ENCODE measurements at places on chromosomes 12 and 14.
A peak's percentile ranks its signal among the peaks of the same experiment; 100 is the strongest.

- DNase-seq: no peak
Measured at GRCh38 chr12:51386351-51386750, 4.9 kb downstream of the GALNT6 start.

- DNase-seq: no peak
Measured at GRCh38 chr12:39905152-39905551, 200.7 kb downstream of the SLC2A13 start.

DNA sequence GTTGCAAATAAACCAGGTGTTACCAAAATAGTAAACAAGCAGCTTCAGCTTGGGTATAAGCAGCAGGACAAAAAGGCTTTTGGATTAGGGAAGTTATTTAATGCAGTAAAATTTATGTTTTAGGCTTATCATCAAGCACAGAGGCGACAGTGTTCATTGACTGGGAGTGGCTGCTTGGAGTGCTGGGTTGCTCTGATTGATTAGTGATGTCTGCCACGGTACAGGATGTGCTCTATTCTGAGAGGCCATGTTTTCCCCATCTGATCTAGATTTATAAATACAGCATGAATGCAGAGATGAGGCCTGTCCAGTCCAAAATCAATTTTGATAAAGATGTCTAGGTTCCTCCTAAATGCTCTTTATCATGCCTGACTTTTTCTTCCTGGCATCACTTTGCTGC is 83.5 kb downstream of the MAP1LC3B2 start:
- no peak for DNase-seq

- no peak for DNase-seq
Measured at GRCh38 chr14:23512156-23512555, 39.4 kb downstream of the ZFHX2 start.

DNA sequence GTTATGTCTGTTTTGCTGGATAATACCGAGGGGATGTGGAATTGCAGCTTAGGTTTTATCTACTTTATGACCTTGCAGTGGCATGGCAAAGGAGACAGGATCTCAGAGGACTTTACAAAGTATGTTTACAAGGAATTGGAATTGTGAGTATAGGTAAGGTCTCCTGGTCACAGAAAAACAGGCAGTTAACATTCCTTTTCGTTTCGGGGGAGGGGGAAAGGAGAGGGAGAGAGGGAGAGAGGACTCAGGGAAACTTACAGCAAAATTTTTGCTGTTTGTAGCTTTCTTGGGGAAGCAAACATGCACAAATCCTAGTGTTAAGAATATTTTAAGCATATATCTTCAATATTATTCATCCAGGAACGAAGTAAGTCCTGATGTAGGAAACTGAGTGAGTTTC is 590.5 kb upstream of the LRFN5 start:
- no peak for DNase-seq

- no peak for DNase-seq
Measured at GRCh38 chr14:67416810-67417209, 4.8 kb upstream of the PLEK2 start.

DNA sequence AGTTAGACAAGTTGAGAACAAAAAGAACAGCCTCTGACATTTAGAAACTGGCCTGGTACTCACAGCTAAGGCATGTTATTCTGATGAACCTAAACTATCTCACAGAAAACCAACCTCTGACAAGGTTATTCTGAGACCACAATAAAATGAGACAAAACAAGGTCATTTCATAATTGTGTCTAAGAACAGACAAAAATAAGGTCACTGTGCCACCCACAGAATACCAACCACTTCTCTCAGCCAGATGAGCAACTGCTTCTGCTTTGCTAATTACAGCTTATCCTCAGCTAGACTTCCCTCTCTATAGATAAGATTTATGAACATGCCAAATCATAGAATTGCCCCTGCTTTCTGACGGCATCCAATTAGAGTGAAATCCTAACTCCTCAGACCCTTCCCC is 52.2 kb upstream of the CRACR2A start:
- no peak for DNase-seq

- DNase-seq: no peak
Measured at GRCh38 chr14:70454731-70455130, 2.8 kb downstream of the ADAM21 start.

DNA sequence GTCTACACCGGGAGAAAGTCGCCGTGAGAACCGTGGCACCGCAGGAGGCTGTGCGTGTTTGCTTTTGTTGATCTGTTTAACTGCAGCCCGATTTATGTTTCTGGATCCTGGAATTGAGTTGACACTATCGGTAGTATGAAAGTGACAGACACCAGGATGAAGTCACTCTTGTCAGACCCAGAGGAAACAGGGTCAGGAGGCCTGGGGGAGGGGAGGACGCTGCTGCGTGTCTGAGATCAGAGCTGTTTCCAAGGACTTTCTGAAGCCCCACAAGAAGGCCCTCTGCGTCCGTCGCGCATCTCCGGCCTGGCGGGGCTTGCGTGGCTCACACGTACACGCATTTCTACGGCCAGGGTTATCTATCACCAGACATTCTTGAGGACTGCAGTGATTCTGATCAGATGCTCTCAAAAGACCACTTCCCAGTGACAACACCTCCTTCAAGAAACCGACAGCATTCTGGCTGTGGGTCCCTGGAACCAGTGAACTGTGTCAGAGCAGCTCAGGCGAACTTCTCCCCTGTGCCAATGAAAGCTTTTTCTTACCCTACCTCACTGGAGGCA is 263.4 kb downstream of the ADGRD1 start:
- DNase-seq: no peak

GRCh38 chr14:39102265-39102968 is 618 bp downstream of the SEC23A start:
- DNase-seq: no peak

DNA sequence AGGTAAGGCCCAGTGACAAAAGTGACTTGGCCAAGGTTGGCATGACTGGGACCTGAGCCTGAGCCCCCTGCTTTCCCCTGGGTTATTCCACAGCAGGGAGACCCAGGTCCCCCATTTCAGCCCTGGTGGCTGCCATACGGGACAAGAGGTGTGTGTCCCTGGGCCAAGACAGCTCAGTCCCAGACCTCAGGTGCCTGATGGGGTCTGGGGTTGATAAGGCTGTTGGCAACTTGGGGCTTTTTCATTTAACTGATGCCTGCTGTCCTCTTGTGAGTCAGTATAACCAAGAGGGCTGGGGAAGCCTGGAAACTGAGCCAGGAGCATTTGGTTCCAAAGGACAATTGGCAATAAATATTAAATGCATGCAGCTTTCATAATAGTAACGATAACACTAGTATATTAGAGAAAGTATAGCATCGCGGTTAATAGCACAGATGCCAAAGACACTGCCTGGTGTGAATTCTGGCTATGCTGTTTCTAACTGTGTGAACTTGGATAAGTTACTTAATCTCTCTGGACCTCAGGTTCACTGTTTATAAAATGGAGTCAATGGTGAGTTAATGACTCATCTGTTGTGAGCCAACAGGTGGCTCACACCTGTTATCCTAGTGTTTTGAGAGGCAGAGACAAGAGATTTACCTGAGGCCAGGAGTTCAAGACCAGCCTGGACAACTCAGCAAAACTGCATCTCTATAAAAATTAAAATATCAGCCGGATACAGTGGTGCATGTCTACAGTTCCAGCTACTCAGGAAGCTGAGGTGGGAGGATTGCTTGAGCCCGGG is 898 bp downstream of the SDSL start:
- DNase-seq: no peak

- DNase-seq: no peak
Measured at GRCh38 chr12:121165316-121165715, 32.6 kb downstream of the P2RX7 start.

DNA sequence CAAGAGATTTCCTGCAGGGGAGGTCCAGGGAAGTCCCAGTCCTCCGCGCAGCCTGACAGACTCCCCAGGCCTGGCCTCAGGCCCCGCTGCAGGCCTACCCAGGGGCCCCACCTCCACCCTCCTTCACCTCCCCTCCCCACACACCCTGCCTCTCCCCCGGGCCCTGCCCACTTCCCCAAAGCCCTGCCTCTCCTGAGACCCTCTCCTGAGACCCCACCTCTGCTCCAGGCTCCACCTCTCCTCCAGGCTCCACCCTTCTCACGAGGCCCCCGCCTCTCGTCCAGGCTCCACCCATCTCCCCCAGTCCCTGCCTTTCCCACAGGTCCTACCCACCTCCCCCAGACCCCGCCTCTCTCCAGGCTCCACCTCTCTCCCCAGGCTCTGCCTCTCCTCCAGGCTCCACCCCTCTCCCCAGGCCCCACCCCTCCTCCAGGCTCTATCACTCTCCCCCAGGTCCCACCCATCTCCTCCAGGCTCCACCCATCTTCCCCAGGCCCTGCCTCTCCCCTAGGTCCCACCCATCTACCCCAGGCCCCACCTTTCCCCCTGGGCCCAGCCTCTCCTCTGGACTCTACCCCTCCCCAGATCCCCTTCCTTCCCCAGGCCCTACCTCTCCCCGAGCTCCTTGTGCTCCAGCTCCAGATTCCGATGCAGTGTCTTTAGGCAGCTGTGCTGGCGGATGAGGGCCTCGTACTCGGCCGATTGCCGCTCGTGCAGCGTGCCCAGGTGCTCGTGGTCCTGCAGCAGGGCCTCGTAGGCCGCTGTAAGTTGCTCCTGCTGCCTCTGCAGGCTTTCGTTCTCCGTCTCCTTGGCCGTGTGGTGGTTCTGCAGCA is 58.8 kb upstream of the GPR68 start:
- peak; percentile 36 for DNase-seq

GRCh38 chr12:98838231-98838647 is 193.1 kb downstream of the APAF1 start:
- DNase-seq: no peak

GRCh38 chr14:81818271-81818670 is 284.6 kb upstream of the SEL1L start:
- no peak for DNase-seq

DNA sequence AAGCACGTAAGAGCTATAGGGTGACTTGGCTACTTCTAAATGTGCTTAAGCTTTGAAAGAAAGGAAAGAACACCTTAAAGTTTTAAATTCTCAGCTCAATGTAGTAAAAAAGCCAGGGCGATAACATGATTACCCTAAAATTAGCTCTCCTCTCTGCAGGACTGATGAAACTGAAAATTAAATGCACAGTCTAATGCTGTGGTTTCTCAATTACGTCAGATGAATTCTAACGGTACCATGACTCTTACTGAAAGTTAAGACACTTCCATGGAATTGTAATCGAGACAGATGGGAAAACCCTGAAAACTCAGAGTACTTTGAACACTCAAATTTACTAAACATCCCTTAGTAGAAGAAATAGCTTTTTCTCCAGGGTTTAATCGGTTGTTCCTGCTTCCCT is 25.9 kb upstream of the PRKD1 start:
- DNase-seq: no peak

GRCh38 chr12:52321418-52321817 is 220 bp upstream of the KRT83 start:
- no peak for DNase-seq

- DNase-seq: no peak
Measured at GRCh38 chr14:96757456-96757855, 39.7 kb upstream of the VRK1 start.

DNA sequence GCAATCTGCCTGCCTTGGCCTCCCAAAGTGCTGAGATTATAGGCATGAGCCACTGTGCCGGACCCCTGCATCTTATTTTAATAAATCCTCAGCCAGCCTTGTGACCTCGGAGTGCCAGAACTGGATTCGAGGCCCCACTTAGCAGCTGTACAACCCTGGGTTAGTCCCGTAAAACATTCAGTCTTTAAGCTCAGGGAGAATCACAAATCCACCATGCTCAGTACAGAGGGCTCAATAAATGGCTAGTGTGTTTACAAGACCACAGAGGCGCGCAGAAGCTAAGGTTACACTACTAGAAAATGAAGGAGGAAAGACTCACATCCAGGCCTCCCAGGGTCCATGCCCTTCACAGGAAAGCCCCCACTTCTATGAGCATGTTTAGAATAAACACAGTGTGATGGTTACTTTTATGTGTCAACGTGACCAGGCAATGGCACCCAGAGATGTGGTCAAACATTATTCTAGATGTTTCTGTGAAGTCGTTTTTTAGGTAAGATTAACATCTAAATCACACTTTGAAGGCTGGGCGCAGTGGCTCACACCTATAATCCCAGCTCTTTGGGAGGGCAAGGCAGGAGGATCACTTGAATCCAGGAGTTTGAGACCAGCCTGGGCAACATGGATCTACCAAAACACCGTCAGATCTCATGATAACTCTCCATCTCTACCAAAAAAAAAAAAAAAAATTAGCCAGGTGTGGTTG is 55.3 kb downstream of the CLMN start:
- no peak for DNase-seq

GRCh38 chr12:58434726-58435125 is 485.6 kb downstream of the LRIG3 start:
- no peak for DNase-seq

DNA sequence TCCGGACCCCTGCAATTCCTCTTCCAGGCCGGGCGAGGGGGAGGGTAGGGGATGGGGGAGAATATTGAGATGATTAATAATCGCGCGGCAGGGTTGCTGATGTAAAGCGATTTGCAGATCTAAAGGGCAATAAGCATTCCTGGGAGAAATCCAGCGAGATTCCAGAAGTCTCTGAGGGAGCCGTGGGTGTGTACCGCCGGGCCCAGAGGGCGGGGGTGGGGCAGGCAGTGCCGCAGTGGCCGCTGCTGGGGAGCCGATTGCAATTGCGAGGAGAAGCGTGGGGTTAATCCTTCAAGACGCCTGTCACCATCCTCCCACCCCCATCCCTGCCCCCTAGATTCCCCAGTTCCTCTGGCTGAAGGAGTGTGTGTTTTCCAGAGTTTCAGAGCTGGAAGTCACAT is 16.4 kb downstream of the FOS start:
- DNase-seq: no peak

GRCh38 chr12:88235183-88235833 is 93.2 kb downstream of the TMTC3 start:
- no peak for DNase-seq

DNA sequence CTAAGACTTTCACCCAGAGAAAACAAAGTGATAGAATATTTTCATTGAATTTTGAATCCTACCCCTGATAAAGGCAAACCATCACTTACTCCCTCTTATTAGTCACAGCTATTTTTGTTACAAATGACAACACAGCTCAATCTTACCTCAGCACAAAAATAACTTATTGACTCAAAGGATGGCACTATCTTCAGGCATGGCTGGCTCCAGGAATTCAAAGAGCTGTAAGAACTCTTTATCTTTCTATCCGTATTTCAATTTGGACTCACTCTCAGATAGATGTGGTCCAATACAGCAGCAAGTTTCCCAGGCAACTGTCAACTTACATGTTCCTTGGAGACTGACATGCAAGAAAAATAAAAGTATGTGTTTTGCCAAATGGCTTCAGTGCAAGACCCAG is 709.4 kb upstream of the MDGA2 start:
- DNase-seq: no peak

DNA sequence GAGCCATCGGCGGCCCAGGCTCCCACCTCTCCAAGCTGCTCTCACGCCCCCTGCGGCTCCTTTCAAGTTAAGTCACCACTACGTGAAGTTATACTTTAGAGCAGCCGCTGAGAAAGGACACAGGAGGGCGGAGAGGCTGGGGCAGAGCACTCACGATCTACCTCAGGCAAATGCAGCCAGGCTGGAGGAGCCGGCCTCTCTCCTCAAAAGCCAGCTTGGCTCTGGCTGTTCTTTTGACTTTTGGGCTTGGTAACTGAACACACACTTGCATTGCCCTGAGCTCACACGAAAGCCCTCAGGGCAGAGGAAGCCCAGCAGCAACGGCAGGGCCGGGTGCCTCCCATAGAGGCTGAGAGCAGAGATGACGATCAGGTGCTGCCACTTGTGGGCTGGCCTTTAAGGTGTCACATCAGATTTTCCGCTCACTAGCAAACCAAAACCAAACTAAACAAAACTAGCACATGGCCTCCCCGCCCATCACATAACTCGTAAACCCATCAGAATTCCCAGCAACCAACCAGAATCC is 75.2 kb downstream of the PITPNM2 start:
- peak; percentile 71 for DNase-seq

- no peak for DNase-seq
Measured at GRCh38 chr14:70366911-70367310, 7.4 kb upstream of the COX16 start.

- no peak for DNase-seq
Measured at GRCh38 chr12:64674367-64674922, 64.2 kb downstream of the RASSF3 start.

Data from activated CD4-positive, alpha-beta T cell treated with anti-CD3 and anti-CD28 coated beads, Interleukin-2, amount 50 U/mL, for 4 hours (primary cell).